ENCODE measurements at places on chromosomes 6 and 20. TPM values are rescaled to one million over a fixed set of nuclear protein-coding genes. Genes with fewer than 3 reads are reported as not detected.
A peak's percentile ranks its signal among the peaks of the same experiment; 100 is the strongest.

DNA sequence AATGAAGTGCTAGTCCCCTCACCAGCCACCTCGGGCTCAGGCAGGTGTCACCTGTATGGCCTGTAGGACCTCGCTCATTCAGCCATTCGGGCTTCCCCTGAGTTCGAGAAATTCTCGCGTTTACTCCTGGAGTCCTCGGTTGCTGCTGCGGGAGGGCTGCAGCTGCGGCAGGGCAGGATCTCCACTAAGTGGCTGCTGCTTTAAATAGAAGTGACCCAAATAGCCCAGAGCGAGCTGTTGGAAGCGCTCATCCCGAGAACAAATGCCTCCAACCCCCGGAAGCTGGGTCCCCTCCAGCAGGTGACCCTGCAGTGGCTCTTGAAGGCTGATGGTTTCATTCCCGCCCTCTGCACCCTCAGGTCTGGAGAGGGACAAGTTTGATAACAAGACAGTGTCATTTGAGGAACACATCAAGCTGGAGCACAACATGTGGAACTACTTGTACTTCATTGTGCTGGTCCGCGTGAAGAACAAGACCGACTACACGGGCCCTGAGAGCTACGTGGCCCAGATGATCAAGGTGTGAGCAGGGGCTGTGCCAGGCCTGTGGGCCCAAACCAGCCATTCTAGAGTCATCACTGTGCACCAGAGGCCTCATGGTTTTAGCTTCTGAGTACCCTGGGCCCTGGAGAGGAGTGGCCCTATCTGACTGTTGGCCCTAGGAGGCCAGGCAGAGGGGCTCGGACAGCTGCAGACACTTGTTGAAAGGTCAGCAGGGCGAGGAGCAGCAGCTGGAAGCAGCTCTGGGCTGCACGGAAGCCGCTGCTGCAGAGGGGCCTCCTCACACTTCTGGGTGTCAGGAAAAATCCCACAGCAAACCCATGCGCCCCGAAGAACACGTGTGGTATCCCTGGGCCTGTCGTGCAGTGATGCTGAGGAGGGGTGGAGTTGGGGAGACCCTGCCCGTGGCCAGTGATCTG lies 18.1 kb downstream of the UQCC2 start:
- H3K4me3 ChIP-seq: no peak overlapping the region
- H3K4me1 ChIP-seq: peaks cover 65% of the 10 kb centered on the region
- DNase-seq: no peak
- peaks cover 34% of the 10 kb centered on the region for H3K36me3 ChIP-seq
- peak overlapping the region; percentile 76 for H3K27ac ChIP-seq

DNA sequence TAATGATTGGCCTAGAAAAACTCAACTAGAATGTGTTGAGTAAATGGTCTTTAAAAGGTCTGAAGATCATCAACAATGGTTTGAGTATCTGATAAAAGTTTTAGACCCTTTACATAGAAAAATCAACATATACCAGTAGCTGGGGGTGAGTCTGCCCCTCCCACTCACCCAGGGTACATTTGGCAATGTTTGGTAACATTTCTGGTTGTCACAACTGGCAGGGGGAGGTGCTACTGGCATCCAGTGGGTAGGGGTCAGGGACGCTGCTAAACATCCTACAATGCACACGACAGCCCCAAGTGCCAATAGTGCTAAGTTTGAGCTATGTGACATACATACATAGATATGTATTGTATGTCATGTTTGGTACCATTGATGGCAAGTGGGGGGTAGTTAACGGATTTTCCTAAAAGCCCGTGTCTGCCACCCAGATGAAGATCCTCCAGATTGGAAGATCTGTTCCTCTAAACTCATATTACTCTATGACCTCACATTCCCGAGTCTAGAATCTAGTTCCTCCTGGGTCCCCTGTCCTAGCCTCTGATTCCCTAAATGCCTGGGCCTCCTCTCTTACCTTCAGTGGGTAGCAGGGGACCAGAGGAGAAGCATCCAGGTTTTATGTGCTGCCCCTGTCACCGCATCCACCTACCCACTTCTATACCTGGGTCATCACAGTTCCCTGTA lies 2.5 kb upstream of the MMP9 start:
- no peak overlapping the region for H3K4me3 ChIP-seq
- no peaks in the 10 kb centered on the region for H3K36me3 ChIP-seq
- peaks cover 8% of the 10 kb centered on the region for H3K27me3 ChIP-seq

GRCh38 chr6:140784573-140784972 lies 1348.2 kb upstream of the GJE1 start:
- no peaks in the 10 kb centered on the region for H3K36me3 ChIP-seq
- no peaks in the 10 kb centered on the region for H3K4me1 ChIP-seq

GRCh38 chr6:138647006-138647405 lies 126.6 kb upstream of the CCDC28A start:
- H3K27me3 ChIP-seq: no peaks in the 10 kb centered on the region
- H3K27ac ChIP-seq: no peak overlapping the region
- H3K36me3 ChIP-seq: no peaks in the 10 kb centered on the region
- H3K4me3 ChIP-seq: no peak overlapping the region
- no peak for DNase-seq
- H3K4me1 ChIP-seq: no peaks in the 10 kb centered on the region

Gene LY6G5C
- 4.4 TPM for total RNA-seq

Measured in CD4-positive, alpha-beta memory T cell (primary cell).